Left renal pelvis (tissue), 4 donors: ENCODE measurements at places on chromosomes 12 and 14.

DNA sequence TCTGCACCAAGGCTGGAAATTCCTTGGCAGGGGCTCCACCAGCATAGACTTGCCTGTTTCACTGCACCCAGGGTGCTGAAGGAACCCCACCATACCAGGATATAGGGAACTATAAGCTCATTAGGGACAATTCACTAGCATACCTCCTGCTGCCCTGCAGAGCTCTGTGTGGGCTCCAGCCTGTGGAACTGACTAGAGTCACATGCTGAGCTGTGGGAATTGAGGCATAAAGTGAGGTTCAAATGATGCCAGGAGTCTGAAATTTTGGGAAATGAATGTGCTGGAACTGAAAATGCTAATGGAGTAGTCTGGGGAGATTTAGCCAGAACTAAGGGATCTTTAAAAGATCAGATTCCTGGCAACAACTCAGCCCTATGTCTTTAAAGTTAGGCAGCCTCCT lies 7.3 kb upstream of the EMP1 start:
- no peak for DNase-seq

DNA sequence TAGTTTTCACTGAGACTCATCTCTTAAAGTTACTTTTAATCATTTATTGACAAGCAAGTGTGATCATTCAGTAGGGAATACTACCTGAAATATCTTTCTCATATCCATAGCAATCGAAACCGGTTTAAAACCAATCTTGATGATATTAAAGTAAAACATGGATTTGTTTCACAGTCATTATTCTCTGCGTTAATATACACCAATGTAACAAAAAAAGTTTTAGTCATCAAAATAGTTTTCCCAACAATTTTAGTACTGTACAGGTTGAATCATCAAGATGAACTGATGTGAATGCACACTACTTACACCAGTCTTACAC lies 137.0 kb upstream of the KRAS start:
- DNase-seq = no peak

- no peak for DNase-seq
Observed at GRCh38 chr14:75197338-75197737, 20.9 kb upstream of the TMED10 start.

DNA sequence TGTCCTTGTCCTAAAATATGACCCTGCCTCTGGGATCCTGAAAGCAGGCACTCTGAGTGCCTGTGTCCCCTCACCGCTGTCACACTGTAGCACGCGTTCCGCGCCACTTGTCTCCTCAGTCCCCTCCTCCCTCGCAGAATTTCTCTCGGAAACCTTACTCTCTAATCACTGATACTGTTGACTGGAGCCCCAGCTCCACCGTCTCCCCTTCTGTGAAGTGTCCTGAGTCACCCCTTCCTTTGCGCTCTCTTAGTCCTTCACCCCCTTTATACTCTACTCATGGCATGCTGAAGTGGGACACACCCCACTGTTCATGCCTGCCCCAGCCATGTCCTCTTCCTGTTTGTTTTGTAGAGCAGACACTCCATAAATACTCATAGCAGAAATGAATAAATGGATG lies 104.7 kb downstream of the ZNF664 start:
- DNase-seq = no peak

GRCh38 chr14:57835766-57836165 lies 30.1 kb downstream of the SLC35F4 start:
- DNase-seq = no peak
